ENCODE measurements at places on chromosomes 2 and 18. TPM values are rescaled to one million over a fixed set of nuclear protein-coding genes. Genes with fewer than 3 reads are reported as not detected.

TCF23 gene
- not detected for total RNA-seq

PRSS56 gene
- not detected for total RNA-seq

NPHP1 gene
- 1.8 TPM for total RNA-seq

POMC gene
- total RNA-seq = not detected

CABLES1 gene
- 5.7 TPM for total RNA-seq

FOXD4L1 gene
- total RNA-seq = not detected

PARD3B gene
- total RNA-seq = 15.3 TPM

TM4SF20 gene
- under 0.01 TPM for total RNA-seq

CHAC2 gene
- total RNA-seq = 6.9 TPM

G6PC2 gene
- not detected for total RNA-seq

RAX gene
- total RNA-seq = not detected

AMER3 gene
- total RNA-seq = not detected

HAUS1 gene
- 25.3 TPM for total RNA-seq

CELF4 gene
- not detected for total RNA-seq

CFAP53 gene
- under 0.01 TPM for total RNA-seq

FTCDNL1 gene
- 0.18 TPM for total RNA-seq

SAG gene
- not detected for total RNA-seq

CRYBA2 gene
- not detected for total RNA-seq

FSIP2 gene
- total RNA-seq = under 0.01 TPM

LYPD6 gene
- total RNA-seq = 0.90 TPM

SGPP2 gene
- total RNA-seq = not detected

LYG2 gene
- total RNA-seq = not detected

ERICH2 gene
- not detected for total RNA-seq

PGAP1 gene
- total RNA-seq = 6.7 TPM

FAM98A gene
- total RNA-seq = 131 TPM

DYNAP gene
- total RNA-seq = not detected

CDH2 gene
- 111 TPM for total RNA-seq

GREB1 gene
- total RNA-seq = not detected

SLC14A1 gene
- 21.7 TPM for total RNA-seq
